NCI-H748 treated with DMSO at 0.1 percent for 48 hours (cell line): ENCODE measurements at places on chromosomes 12 and 14.

GRCh38 chr14:103733651-103734050 lies 18.0 kb downstream of the ZFYVE21 start:
- no peak for DNase-seq

DNA sequence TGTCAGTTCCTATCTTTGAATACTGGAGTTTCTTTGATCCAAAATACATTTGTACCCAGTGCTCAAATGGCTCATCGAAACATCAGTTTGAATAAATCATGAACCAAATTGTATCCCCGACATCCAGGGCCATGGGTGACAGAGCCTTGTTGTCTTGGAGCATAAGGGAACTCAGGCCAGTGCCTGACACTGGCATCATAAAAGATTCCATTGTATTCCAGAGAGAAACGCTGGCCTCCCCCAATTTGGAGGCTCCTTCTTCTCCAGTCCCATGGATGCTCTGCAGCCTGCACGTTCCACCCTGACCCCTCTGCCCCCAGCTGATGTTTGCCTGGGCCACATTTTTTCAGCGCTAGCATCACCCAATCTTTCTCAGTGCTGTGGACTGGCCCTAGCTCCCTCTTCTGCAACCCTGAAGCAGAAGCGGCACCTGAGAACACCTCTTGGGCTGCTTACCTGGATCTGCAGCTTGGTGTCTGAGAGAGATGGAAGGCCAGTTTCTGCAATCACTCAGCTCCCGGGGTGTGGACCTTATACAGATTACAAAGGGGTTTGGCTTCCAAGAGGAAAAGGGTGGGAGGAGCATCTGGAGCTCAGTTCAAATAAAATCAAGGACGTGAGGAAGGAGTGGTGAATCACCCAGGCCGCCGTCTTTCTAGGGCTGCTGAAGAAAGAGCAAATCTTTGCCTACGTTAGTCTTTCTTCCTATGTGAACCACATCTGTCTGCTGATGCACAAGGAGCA lies at the start of gene RNASE1:
Gene RNASE1 (minus strand): TSS at position 504 of the 744 bp plus-strand sequence. CDS start 776 bp downstream, outside the sequence.
- no peak for DNase-seq

- DNase-seq = no peak
Measured at GRCh38 chr12:65500091-65500900, 221.8 kb downstream of the MSRB3 start.

- no peak for DNase-seq
Measured at GRCh38 chr14:87081004-87081403, 912.0 kb downstream of the GALC start.

DNA sequence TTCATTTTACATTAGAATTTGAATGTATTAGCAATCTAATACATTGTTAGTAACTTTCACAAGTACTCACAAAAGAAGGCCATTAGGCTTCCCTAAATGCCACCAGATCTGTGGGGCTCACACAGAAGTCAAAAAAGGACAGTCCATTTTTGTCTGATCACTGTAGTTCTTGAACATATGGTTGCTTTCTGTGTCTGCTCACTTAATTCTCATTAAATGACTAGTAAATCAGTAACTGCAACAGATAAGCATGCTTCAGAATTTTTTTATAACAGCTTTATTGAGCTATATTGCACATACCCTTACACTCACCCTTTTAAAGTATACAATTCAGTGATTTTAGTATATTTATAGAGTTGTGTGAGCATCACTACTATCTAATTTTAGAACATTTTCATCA lies 71.4 kb downstream of the DENND5B start:
- no peak for DNase-seq

DNA sequence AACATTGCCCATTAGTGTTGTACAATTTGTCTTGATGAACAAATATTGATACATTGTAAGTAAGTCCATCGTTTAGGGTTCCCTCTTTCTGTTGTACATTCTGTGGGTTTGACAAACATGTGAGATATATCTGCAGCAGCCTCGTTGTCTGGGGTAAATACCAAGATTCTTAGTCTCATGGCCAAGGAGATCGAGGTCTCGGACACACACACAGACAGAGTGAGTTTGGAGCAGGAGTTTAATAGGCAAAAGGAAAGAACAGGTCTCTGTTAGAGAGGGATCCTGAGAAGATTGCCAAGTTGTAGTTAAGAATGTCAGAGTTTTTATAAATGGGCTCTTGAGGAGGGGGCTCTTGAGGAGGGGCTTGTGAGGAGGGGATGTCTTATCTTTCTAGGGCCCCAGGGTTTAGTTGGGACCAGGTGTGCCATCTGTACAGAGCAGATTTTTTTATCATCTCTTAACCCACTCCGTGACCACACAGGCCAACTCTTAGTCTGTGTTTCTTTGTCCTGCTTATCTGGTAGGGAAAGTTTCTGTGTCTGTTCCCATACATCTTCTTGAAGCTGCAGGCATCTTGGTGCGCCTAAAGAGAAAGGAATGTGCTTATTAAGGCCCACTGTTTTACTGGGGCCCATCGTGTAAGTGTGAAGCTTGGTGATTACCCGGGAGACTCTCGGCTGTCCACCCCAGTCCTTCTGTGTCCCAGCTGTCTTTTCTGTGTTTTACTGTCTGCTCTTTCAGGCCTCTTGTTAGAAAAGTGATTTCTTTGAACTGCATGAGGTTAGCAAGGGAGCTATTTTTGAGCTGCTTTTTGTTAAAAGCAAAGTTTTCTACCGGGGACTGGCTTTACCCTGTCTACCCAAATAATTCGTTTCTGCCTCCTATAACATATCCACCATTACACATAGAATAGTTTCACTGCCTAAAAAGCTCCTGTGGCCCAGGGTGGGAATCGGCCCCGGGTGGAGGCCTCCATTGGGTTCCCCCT lies 22.4 kb upstream of the CLEC2D start:
- no peak for DNase-seq

DNA sequence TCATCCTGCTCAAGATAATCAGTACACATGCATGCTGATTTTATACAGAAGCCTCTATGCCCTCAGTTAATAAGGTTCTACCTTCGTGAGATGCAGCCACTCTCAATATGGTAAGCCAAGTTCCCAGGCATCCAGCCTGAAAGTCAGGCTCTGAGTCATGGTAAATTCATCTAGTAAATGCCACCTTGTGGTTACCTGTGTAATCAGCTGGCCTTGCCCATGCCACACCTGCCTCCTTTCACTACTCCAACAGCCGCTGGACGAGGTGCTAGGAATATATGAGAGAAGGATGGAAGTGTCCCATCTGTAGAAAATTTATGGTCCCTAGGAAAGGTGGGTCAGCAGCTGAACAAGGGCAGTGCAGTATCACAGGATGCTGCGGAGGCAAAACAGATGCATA lies 207.3 kb downstream of the SSPN start:
- DNase-seq = no peak

DNA sequence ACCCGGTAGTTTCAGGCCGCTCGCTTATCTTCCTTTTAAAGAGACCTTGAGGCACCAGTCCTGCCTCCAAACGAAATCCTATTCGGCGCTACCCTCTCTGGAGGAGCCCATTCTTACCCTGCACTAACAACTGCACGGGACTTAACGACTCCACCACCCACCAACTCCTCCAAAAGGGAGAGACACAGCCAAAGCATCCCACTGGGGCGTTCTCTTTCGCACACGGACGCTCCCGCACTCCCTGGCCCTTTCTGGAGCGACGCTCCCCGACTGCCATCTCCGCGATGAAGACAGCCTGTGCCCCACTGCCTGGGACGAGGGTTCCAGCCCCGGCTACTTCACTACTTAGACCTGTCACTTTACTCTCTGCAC lies 650 bp downstream of the GALC start:
- DNase-seq = no peak

DNA sequence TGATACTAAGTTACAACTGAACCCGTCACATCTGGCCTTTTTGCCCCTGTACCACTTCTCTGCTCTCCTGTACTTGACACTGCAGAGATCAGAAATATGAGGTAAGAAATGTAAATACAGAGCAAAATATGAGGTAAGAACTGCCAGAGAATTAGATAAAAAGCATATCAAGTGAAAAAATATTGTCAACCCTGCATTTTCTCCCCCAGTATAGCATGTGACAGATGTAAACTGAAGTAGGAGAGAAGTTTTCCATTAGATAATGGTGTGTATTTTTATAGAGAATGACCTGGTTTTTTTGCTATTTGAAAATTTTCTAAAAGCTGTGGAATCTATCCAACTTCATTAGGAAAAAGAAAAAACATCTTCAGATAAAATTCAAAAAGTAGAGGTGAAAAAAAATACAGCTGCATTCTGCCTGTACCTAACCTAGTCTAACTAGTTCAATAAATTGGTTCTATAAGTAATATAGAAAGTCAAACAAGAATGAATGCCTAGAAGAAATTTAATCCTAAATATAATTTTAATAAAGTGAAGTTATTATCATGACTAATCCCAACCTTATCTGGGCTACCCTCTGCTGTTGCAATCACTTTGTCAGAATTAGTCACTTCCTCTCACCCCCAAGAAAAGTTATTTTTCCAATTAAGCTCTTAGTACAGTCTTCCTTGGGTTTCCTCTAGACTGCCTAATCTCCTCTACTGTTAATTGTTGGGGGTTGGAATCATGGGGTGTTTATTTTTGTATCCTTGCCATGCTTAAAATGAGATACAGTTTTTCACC lies 210.0 kb downstream of the RASSF9 start:
- no peak for DNase-seq

GRCh38 chr14:98198385-98198784 lies 1073.6 kb downstream of the BCL11B start:
- no peak for DNase-seq

DNA sequence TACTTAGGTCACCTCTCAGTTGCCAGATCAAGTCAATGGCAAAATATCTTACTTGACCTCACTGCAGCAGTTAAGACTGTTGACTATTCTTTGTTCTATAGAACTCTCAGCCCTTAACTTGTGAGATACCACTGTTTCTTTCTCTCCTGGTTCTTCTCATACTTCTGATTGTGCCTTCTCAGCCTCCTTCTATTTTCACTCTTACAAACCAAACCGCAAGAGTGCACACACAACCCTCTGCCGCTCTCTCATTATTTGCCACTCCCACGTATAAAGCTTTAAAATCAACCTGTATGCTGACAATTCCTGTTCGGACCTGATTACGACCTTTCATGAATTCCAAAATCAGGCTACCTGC lies 4.5 kb downstream of the E2F7 start:
- DNase-seq = no peak

GRCh38 chr14:68893566-68893965 lies 85.5 kb downstream of the ACTN1 start:
- no peak for DNase-seq

GRCh38 chr12:104063712-104064030 lies 660 bp upstream of the HCFC2 start:
- peak; percentile 15 for DNase-seq

- no peak for DNase-seq
Measured at GRCh38 chr12:66768293-66768692, 89.4 kb upstream of the GRIP1 start.

DNA sequence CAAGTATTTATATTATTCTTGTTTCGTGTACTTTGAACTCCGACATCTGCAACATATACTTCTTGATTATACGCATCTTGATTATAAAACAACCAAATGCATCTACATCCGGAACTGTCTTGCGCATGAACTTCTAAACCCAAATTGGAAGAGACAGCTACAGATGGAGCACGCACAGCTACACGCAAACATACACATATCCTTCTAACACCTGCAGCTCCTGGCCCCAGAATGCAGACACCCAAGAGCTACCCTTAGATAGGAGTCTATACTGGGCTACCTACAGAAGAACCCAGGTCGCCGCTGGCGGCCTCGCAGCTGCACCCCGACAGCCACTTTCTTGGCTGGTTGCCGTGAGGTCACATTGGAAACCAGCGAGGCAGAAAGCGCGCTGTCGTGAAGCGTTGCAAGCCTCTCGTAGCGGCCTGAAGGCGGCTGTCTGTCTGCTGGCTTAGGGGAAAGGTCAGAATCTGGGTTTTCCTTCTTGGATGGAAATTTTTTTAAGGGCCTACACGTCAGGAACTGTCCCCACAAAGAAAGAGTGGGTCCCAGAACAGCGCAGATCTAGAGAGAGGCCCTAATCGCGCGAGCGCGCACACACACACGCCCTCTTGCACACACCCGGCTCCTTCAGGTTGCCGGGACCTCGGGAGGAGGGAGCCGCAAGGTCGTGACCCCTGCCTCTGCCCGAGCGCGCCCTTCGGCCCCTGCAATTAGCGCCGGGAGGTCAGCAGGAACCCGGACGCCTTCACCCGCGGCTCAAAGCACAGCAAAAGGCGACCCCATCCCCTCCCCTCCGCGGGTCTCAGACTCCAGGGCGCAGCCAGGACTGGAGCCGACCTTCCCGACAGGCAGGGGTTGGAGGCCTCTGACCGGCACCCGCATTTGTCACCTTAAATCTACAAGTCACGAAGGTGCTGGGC lies 17.0 kb downstream of the TBX3 start:
- DNase-seq = no peak

GRCh38 chr12:64186789-64187188 lies 35.3 kb downstream of the KICS2 start:
- no peak for DNase-seq

- DNase-seq = no peak
Measured at GRCh38 chr14:91412939-91413338, 4.7 kb downstream of the CCDC88C start.

- no peak for DNase-seq
Measured at GRCh38 chr14:106613256-106613655, 1086.9 kb downstream of the TMEM121 start.
